NCI-H1092 (cell line): ENCODE measurements at places on chromosomes 7 and 10.

DNA sequence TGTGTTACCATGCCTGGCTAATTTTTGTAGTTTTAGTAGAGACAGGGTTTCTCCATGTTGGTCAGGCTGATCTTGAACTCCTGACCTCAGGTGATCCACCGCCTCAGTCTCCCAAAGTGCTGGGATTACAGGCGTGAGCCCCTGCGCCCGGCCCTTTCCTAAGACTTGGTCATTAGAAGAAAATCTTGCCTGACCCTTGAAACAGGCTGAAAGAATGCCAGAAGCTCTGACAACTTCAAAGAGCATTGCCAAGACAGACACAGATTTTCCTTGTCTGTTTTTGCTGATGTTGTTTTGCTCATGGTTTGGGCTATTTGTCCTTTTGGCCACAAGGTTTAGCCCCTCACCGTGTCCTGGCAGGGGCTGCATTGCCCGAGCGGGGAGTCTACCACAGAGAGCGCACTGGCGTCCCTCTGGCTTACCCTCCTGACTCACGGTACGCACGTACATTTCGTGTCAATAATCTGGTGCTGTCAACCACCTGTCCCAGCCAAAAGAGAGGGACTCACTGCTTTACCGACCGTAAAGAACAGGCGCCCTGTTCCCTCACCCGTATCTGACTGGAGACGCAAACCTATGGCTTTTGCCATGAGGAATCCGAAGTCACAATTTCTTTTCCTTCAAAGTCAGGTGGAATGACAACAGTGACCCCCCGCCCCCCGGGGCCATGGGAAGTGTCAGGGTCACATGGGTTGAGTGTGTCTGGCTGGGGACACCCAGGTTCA lies 10.1 kb upstream of the INPP5A start:
- no peak for DNase-seq

- no peak for DNase-seq
These were observed 4.7 kb upstream of the JAKMIP3 start for GRCh38 chr10:132061030-132061429.

- no peak for DNase-seq
These were observed 120.3 kb upstream of the ADAM12 start for GRCh38 chr10:126508535-126509040.

GRCh38 chr10:118980135-118980865 lies 49.2 kb upstream of the NANOS1 start:
- no peak for DNase-seq

- no peak for DNase-seq
These were observed 50.8 kb upstream of the PPP1R9A start for GRCh38 chr7:94856643-94857042.

DNA sequence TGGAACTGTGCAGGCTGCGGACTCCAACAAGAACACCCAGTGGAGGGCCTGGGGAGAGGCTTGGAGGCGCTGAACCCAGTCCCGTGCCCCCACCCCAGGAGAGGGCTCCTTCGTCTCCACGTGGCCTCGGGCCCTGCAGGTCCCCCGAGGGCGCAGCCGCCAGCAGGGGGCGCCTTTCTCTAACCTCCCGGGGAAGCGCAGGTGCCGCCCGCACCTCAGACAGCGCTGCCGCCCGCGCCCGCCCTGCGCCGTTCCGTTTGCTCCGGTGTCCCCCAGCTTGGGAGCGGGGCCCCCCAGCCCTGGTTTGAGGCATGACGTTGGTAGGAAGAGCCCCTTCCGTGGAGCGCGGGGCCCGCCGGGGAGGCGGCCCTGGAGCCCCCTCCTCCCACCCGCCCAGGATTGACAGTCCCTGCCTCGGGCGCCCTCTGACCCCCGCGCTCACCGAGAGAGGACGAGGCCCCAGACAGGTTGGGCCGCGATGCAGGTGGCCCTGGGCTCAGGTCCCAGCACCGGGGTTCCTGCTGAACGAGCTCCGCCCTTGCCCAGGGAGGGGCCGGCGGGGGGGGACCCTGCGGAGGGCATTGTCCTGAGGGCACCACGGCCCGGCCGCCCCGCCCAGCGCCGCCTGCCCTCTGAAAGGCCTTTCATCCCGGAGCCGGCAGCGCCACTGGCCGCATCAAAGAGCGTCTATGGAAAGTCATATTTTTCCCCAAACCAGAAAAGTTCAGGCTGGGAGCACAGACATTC lies 42.8 kb downstream of the FOXL3 start:
- peak; percentile 67 for DNase-seq

DNA sequence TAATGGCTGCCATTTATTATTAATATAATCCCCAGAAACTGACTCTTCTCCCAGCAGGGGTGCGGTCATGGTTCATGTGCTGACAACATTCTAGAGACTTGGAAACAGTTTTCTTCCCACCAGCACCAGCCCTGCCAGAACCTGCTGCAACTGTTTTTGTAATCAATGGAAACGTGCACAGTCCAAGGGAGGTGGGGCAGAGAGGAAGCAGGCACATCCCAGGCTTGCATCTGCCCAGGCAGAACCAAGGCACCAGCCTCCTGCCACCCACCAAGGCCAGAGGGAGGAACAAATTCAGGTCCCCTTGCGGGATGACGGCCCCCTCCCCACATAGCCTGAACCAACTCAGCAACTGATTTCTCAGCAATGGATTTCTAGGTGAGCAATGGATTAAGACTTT lies 119.0 kb downstream of the OAT start:
- DNase-seq = no peak

- DNase-seq = no peak
These were observed 52.5 kb upstream of the TAS2R16 start for GRCh38 chr7:123047955-123048354.
